ENCODE measurements at places on chromosomes 2 and 18. TPM values are rescaled to one million over a fixed set of nuclear protein-coding genes. Genes with fewer than 3 reads are reported as not detected.

AKAIN1 gene
- not detected for total RNA-seq

IL36G gene
- total RNA-seq = not detected

CCDC68 gene
- 5.2 TPM for total RNA-seq

PCARE gene
- not detected for total RNA-seq

CGREF1 gene
- 8.5 TPM for total RNA-seq

SLC9A4 gene
- not detected for total RNA-seq

SERPINB3 gene
- total RNA-seq = not detected

UGT1A4 gene
- not detected for total RNA-seq

ST8SIA3 gene
- total RNA-seq = not detected

REG3G gene
- total RNA-seq = not detected

TTR gene
- total RNA-seq = not detected

BCL11A gene
- not detected for total RNA-seq

STARD7 gene
- total RNA-seq = 84.8 TPM

KLHL30 gene
- 0.37 TPM for total RNA-seq

TGFA gene
- total RNA-seq = 5.9 TPM

C1GALT1C1L gene
- total RNA-seq = 2.8 TPM

CFC1 gene
- total RNA-seq = not detected

GALNT14 gene
- 44.9 TPM for total RNA-seq

IGFBP5 gene
- 0.13 TPM for total RNA-seq

SKOR2 gene
- not detected for total RNA-seq

OTX1 gene
- total RNA-seq = 2.4 TPM

WDR35 gene
- total RNA-seq = 18.3 TPM

LCT gene
- total RNA-seq = not detected

ANKRD30B gene
- not detected for total RNA-seq

TEKT4 gene
- total RNA-seq = not detected

Data from A549 treated with ZK216348 at 1 μM for 4 hours (cell line).